Femur (tissue), 1 donor: ENCODE measurements at places on chromosomes 6 and 20.

DNA sequence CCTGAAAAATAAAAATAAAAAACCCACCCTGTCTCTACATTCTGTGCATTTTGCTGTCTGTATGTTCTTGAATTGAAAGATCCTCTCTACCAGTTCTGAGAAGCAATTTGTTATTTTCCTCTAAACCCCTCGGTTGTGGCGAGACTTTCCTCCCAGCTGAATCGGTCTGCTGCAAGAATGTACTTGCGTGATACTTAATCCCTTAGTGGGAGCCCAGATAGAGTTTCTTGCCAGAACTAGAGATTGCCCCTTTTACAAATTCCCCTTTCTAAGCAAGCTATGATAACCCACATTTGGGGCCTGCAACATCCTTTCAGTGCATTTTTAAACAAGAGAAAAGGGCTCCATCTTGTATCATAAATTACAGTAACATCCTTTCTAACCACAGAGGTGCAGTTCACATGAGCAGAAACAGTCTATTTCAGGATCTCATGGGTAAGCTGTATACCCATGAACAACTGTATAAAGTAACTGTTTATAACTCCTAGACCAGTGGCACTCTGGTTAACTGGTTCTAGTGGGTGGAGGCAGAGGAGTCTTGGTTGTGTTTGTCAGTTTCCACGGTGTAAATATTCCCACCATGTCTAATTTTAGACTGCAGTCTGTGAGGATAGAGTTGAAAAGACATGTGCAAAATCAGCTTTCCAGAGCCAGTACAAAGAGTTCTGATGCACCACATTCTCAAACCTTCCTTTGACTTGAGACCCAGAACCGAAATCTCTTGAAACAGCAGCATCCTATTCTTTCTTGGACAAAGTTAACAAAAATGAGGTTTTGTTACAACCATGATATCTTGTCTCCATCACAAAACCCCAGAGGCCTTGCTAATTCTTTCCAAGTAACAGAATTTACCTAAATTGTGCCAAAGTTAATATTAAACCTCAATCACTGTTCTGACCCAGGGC is 113.1 kb upstream of the ZNF217 start:
- no peak for DNase-seq

- no peak for DNase-seq
Measured at GRCh38 chr6:55266896-55267295, 60.4 kb upstream of the GFRAL start.

DNA sequence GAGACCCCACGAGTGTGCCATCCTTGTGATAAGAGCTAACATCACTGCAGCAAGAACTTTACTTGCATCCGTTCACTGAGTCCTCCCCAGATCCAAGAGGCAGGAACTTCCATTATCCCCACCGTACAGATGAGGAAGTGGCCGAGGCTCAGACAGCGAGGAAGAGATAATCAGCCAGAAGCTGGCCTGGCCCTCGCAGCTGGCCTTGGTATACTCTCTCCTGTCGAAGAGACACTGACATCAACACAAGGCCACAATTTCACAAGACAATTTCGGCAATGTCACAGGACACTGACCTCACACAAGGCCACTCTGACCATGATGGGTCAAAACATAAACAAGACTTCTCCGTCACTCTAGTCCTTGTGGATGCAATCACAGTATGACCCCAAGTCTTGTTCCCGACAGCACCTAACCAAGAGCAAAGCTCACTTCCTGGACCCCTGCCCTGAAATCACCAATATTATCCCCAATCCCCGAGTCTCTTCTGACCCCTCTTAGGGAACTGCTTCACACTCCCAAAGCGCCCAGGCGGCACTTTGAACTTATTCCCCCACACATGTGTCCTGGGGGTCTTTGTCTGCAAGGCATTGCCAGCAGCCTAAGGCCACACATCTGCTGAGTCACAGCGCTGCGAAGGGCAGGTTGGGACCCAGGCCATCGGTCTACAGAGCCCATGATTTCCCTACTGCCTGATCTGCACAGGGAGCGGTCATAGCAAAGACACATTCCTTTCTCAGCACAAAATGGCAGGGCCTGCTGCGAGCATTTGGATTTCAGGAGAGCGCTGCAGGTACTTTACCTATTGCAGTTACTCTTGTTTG is 14.8 kb upstream of the VAPB start:
- DNase-seq, result no peak

- DNase-seq, result no peak
Measured at GRCh38 chr6:103000688-103001087, 1607.2 kb downstream of the GRIK2 start.

DNA sequence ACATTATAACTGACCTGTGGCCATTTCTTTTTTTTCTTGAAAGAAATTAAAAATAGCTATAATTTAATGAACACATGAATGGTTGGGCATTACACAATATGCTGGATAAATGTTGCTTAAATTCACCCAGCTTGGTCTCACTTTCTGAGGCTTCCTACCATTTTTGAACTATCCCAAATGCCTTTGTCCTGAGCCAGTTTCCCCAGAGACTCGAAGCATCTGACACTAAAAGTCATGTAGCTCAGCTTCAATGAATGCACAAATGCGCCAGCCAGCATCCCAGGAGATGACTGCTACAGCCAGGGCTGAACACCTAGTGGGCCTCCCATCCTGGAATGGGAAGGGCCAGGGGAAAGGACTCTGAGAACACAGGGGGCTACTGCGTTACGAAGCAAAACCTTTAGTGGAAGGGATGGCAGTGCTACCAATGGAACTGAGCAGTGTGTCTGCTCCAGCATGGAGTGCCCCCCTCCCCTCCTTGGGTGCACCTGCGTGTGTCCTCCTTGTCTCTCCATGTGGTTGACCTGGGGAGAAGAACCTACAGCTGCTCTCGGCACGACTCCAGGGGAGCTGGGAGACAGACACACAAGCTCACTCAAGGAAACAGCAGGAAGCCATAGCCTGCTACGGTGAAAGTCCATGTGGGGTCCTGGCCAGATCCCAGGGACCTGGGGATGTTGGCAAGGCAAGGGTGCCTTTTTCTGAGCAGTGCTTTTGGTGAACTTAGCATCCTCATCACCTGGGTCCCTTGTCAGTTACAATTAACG is 60.9 kb downstream of the IRF4 start:
- no peak for DNase-seq

DNA sequence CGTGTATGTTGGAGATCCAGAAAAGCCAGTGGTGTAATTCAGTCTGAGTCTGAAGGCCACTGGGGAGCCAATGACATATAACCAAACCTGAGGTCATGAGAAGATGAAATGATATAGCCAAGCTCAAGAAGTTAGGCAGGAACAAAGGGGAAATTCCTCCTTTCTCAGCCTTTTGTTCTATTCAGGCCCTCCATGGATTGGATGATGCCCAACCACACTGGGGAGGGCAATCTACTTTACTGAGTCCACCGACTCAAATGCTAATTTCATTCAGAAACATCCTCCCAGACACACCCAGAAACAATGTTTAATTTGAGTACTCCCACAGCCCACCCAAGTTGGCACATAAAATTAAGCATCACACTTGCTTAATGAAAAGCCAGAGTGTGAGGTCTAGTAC is 183.6 kb downstream of the GJA1 start:
- DNase-seq, result no peak
